ENCODE measurements at places on chromosomes 3 and 15.

GRCh38 chr3:29896856-29897255 is 616.0 kb downstream of the RBMS3 start:
- DNase-seq, result no peak

- no peak for DNase-seq
These were observed 86.6 kb downstream of the FNDC3B start for GRCh38 chr3:172125963-172126457.

GRCh38 chr3:176755552-176755951 is 441.7 kb downstream of the TBL1XR1 start:
- DNase-seq, result no peak

DNA sequence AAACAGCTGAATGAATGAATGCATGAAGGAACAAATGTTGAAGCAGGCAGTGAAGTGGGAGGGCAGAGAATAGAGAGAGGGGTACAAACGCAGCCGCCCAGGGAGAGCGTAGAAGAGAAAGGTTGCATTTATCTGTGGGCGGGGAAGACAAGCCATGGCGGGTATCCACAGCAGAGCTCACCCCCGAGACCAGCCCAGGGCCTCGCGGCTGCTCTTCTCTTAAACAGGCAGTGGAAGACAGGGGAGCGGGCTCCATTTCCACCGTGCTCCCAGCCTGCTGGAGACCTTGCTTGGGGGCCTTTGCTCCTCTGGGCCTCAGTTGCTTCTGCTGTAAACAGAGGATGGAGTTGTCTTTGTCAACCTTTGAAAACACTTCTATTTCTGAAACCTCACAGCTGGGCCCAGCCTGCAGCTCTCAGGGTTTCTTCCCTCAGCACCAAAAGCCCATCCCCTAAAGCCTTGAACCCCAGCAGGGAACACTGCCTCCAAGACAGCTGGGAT is 259.5 kb downstream of the UACA start:
- no peak for DNase-seq

GRCh38 chr15:101407439-101407838 is 82.1 kb downstream of the PCSK6 start:
- DNase-seq, result no peak

GRCh38 chr3:16089521-16089920 is 85.0 kb upstream of the GALNT15 start:
- DNase-seq, result no peak

GRCh38 chr15:43934480-43934879 is 107.7 kb downstream of the WDR76 start:
- DNase-seq, result no peak

DNA sequence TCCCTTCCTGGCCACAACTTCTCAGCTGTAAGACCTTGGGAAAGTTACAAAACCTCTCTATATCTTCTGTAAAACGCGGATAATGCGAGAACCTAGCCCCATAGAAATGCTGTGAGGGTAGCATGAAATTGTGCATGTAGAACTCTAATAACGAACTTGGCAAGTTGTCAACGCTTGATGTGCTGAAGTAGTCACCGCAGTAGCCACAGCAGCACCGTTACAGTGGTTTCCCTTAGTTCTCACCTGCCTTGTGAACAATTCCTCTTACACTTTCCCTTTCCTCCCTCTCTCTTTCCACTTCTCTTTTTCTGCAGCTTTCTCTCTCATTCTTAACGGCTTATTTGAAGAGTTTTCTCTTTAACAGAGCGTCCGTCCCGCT is 447 bp upstream of the SHQ1 start:
- no peak for DNase-seq

DNA sequence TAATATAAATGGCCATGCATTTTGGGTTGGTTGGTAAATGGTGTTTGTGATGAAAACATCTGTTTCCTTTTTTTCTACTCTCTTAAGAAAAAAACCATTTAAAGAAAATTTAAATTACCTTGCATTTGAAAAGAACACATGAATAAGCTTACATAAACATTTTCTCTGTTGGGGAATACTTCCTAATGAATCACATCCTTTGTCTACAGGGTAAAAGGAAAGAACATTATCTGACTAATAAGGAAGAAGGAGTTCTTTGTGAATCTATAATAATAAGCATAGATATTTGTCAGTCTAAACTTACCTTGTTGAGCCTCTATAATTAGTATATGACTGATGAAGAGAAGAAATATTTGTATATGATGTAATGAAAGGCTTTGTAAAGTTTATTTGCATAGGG is 254.1 kb upstream of the ZNF717 start:
- no peak for DNase-seq

DNA sequence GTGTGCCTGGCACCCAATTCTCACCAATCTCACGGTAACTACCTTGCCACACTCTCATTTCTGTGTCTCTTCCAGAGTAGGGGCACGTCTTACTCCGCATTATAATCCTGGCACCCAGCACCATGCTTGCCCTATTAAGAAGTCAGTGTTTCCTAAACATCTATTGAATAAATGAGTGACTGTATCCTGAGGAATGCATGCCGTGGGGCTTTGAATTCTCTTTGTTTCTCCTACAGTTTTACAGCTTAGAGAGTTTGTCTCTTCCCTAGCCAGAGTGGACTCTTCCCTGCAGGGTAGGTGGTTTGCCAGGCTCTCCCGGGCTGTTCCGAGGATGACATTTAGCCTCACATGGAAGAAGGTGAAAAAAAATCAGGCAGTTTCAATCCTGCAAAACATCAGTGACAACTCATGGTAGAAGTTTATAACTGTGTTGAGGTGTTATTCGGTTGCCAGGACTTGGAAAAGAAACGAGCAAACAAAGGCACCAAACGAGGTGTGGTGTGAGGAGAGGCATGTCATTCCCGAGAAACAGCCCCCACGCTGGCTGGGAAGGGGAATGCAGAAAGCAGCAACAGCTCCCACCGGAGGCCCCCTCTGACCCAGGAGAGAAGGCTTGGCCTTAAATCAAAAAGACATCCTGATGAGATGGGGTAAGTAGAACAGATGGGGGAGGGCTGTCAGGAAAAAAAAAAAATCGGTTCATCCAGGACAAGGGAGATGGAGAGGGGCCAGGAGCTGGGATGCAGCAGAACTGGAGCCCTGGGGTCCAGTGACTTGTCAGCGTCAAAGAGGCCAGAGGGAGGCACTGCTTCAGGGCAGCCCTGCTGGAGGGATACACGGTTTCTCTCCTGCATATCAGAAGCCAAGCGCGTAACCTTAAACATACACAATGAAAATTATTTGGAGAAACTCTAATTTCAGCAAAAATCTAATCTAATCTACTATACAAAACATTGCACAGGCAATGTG is 168.4 kb upstream of the ARRDC4 start:
- DNase-seq, result no peak

DNA sequence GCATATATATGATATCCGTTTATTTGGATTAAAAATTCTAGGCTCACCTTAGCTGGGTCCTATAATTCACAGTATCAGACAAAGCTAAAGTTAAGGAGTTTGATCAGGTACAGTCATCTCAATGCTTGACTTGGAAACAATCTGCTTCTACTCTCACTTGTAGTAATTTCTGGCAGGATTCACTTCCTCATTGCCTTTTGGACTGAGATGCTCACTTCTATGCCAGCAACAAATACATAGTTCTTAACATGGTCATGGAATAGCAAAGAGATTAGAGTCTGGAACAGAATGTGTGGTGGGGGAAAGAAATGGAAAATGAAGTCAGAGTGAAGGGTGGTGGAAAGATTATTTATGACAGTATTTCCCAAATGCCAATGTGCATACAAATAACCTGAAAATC is 693.6 kb downstream of the CADM2 start:
- DNase-seq, result no peak

GRCh38 chr3:66255865-66256264 is 35.1 kb downstream of the SLC25A26 start:
- no peak for DNase-seq

DNA sequence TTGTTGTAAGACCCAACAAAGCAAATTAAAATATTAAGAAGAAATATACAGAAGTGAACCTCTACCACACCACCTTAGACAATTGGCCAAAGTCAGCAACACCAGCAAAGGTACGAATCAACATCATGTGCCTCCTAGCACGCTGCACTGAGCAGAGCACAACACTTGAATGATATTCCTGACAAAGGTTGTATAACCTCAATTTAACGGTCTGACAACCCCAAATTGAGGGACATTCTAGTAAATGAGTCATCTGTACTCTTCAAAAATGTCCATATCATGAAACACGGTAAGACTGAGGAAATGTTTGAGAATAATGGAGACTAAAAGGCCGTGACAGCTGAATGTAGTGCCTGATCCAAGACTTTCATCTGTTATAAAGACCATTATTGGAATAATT is 41.3 kb upstream of the TNFSF10 start:
- DNase-seq, result no peak

DNA sequence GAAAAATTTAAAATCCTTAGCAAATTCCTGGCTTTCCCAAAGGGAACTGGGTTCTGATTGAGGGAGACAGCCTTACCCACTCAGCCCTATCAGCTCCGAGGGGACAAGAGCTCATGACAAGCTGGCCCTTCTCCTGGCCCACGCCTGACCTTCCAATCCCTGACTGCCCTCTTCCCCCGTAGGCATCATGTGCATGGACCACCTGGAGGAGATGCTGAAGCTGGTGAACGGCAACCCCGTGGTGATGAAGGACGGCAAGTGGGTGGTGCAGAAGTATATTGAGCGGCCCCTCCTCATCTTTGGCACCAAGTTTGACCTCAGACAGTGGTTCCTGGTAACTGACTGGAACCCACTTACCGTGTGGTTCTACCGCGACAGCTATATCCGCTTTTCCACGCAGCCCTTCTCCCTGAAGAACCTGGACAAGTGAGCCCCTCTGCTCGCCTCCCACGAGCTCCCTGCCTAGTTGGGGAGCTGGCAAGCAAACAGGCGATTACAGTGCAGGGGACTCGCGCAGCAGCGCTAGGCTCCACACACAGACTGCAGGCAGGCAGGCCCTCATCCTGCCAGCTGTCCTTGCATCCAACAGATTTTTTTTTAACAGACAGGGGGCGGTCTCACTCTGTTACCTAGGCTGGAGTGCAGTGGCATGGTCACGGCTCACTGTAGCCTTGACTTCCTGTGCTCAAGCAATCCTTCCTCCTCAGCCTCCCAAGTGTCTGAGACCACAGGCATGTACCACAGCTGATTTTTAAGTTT is 16.8 kb downstream of the RPUSD3 start:
- no peak for DNase-seq

GRCh38 chr15:89747708-89748682 is 3.1 kb downstream of the MESP1 start:
- no peak for DNase-seq

- DNase-seq, result no peak
These were observed 146.9 kb upstream of the GADL1 start for GRCh38 chr3:31041161-31041978.

- no peak for DNase-seq
These were observed 357.4 kb downstream of the RORA start for GRCh38 chr15:60871731-60872130.

DNA sequence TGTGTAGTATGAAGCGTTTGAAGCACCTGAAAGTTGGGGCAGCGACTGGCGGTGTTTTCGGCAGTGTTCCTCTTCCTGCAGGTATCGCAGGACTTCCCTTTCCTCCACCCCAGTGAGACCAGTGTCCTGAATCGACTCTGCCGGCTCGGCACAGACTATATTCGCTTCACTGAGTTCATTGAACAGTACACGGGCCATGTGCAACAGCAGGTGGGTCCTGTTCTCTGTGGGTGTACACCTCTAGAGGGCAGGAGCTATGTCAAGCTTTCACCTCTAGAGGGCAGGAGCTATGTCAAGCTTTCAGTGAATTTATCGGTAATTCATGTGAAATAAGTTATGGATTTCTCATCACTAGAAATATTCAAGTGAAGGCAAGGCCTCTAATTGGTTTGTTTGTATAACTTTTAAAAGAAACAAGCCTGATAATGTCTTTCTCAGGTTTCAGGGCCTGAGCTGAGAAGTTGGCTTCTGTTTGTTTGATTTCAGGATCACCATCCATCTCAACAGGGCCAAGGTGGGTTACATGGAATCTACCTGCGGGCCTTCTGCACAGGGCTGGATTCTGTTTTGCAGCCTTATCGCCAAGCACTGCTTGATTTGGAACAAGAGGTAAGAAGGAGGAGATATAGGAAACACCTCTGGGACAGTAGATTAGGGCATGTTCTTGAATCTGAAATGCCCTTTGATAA is 5.3 kb downstream of the TUBGCP4 start:
- DNase-seq, result no peak

DNA sequence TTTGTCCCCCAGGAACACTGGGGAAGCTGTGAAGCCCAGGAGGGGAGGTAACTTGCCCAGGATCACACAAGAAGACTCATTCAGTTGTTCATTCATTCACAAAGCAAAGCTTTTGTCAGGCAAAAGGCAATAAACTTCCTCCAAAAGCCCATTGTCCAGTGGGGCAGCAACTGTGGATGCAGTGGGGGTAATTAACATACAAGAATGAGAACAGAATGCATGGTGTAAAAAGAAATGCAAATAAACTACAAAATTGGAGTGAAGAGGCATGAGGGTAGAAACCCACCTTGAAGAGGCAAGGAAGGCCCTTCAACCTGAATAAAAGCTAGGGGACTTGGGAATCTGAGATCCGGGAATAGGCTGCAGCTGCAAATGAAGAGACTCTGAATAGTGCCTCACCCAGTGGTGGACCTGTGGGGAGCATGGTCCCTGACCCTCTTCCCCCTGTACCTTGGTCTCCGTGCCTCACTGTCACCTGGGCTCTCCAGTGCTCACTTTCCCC is 363.6 kb downstream of the CLSTN2 start:
- DNase-seq, result no peak

GRCh38 chr15:29135309-29135657 is 134.3 kb downstream of the NSMCE3 start:
- no peak for DNase-seq

GRCh38 chr3:8112587-8112986 is 389.0 kb upstream of the LMCD1 start:
- no peak for DNase-seq

DNA sequence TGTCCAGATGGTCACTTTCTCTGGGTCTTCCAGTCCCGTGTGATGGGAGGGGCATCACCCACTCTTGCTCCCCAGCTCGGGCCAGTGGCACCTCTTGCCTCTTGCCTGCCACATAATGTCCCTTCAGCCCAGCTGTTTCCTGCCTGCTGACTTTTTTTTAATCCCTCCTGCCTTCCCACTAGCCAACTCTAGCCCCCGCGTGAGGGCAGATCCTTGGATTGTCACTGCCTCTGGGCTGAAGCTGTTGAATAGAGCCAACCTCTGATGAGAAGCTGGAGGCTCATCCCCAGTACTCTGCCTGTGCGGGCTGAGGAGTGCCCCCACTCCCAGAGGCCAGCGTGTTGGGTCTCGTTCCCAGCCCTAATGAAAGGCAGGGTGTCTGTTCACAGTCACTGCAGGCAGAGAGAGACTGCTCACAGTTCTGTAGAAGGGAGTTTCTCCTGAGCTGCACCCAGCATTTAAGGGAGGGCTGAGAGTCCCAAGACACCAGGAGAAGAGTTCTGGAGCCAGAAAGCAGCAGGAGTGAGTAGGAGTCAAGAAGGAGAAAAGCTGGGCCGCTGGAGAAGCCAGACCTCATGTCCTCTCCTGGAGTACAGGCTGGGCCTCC is 30.1 kb upstream of the TIMP4 start:
- DNase-seq, result no peak

DNA sequence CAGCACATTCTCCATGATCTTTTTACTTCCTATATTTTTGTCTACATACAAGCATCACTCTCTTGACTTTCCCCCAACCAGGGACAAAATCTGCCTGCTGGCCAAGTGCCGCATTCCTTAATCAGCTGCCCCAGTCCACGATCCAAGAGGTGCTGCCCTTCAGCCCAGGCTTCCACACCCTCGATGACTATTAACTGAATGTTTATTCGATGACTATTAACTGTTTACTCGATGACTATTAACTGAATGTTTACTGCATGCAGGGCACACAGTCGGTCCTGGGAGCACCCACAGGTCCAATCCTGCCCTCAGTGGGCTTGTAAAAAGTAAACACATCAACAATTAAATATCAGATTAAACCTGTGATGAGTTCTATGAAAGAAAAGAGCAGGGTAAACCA is 256.9 kb downstream of the ARRDC4 start:
- DNase-seq, result no peak
